ENCODE measurements at places on chromosomes 4 and X.

DNA sequence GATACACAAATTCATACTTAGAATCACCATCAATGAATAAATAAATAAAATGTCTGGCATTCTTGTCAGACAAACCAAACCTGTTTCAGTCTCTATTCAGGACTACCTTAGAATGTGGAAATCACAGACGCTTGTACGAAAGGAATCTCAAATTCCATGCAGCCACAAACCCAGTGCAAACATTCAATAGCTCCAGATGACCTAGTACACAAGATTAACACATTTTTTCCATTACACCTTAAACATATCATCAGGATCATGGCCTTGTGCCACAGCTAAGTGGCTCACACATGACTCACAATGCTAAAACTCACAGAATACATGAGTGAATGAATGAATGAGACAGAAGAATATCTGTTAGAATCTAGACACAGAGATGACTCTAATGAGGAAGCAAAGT, 134.2 kb downstream of the PWWP3B start:
- DNase-seq = no peak

- DNase-seq = no peak
These were observed 60.4 kb downstream of the CRLF2 start for GRCh38 chrX:1152090-1152489.

DNA sequence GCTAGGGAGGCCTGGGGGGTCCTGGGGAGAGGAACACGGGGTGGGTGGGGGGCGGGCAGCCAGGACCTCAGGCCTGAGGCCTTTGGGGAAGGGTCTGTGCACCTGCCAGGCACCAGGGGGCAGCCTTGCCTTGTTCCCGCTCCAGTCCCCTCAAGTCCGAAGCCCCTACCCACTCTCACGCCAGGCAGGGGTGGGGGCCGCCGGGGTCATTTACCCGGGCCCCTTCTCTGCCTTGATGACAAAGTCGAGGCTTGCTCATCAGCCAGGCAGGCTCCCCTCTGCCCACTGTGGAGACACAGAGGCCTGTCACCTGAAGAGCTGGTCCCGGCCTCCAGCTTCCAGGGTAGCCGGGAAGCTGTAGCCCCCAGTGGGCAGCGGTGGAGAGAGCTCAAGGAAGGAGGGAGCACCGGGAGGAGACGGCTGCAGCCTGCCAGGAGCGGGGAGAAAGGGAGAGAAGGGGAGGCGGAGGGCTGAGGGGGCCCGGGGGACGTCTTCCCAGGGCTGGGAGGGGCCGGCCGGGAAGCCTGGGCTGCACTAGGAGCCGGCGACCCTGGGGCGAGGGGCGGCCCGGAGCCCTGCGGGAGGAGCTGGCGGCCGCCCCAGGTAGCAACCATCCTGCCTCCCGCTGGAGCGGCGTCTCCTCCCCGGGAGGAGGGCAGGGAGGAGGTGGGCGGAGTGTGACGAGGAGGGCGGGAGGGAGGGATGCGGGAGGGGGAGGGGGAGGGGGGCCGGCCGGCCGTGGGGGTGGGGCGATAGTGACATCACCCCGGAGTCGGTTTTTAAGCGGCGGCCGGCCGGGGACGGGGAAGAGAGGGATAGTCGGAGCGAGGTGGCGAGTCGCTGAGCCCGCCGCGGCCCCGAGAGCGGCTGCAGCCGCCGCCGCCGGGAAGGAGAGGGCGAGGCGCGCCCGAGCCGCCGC, at the start of gene SLC6A8:
Gene SLC6A8, plus strand, starts transcription at position 806 of the 919 bp plus-strand sequence. CDS start 649 bp downstream, outside the sequence.
- DNase-seq = no peak

- no peak for DNase-seq
These were observed 973.1 kb upstream of the GRID2 start for GRCh38 chr4:91330555-91331137.

GRCh38 chrX:74420196-74421035, 877 bp upstream of the SLC16A2 start:
- no peak for DNase-seq

DNA sequence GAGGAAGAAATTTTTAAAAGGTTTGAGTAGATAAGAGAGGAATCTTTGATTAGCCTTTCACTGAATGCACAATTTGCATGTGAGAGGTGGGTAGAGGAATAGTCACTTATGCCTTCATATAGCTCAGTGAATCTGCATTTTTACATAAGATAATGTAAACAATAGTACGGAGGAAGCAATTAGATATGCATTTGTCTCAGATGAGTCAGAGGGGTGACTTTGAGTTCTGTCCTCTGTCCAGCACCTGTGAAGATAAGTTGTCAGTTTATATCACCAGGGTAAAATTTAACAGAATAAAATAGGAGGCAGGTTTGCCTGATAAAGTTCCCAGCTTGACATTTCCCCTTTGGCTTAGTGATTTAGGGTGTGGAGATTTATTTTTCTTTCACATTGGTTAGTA, 841.9 kb downstream of the PCDH18 start:
- no peak for DNase-seq

DNA sequence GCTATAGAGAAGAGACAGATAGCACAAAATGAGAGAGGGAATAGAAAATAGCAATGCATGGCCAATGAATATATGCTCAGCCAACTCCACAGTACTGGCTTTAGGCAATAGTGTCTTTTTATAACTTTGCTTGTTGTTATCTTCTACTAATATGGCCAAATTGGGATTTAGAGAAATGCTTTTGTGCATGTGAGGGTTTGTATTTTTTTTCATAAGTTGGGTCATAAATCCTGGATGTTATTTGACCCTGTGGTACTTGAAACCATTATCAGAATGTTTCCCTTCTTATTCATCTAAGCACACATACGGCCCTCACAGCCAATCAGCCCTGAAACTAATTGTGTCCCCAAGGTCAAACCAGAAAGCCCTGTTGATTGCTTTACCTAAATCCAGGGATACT, 35.2 kb upstream of the LPAR4 start:
- no peak for DNase-seq
